Prostate gland (tissue), 2 donors: ENCODE measurements at places on chromosomes 2 and 18. TPM values are rescaled to one million over a fixed set of nuclear protein-coding genes. Genes with fewer than 3 reads are reported as not detected.

Gene ABCG5
- total RNA-seq: not detected

Gene MYCN
- total RNA-seq: 0.14 TPM

Gene CROCC2
- not detected for total RNA-seq

Gene DNAJC5G
- 16.1 TPM for total RNA-seq

Gene ADI1
- 81.7 TPM for total RNA-seq

Gene TANC1
- total RNA-seq: 33.5 TPM

Gene SEMA4C
- total RNA-seq: 45.9 TPM

Gene POTEJ
- total RNA-seq: 16.7 TPM

Gene SLC9A4
- not detected for total RNA-seq

Gene CRYGA
- total RNA-seq: not detected

DNA sequence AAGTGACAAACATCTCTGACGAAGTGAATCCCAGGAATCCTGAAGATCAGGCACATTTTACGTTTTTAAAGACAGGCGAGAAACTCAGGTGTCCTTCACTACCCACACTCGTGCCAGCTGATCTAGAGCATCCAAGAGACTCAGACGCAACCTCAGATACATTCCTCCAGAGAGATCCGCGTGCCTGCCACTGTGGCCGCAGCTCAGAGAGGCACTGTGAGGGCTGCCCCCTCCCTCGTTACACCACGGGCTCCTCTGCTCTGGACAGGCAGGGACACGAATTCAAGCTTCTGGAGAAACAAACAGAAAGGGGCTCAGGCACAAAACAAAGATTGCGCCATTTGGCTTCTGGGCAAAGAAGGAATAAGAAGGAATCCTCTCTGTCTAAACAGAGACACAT, 268.0 kb downstream of the HDAC4 start:
- no peak for DNase-seq
- no peaks in the 10 kb centered on the region for H3K36me3 ChIP-seq
- H3K27me3 ChIP-seq: no peaks in the 10 kb centered on the region
- H3K27ac ChIP-seq: no peak overlapping the region
- H3K4me3 ChIP-seq: no peak overlapping the region

- H3K27me3 ChIP-seq: no peaks in the 10 kb centered on the region
- DNase-seq: no peak
- no peaks in the 10 kb centered on the region for H3K36me3 ChIP-seq
- no peak overlapping the region for H3K4me3 ChIP-seq
- H3K27ac ChIP-seq: no peak overlapping the region
- H3K4me1 ChIP-seq: no peaks in the 10 kb centered on the region
Measured at GRCh38 chr2:229083606-229084340, 187.3 kb downstream of the PID1 start.

DNA sequence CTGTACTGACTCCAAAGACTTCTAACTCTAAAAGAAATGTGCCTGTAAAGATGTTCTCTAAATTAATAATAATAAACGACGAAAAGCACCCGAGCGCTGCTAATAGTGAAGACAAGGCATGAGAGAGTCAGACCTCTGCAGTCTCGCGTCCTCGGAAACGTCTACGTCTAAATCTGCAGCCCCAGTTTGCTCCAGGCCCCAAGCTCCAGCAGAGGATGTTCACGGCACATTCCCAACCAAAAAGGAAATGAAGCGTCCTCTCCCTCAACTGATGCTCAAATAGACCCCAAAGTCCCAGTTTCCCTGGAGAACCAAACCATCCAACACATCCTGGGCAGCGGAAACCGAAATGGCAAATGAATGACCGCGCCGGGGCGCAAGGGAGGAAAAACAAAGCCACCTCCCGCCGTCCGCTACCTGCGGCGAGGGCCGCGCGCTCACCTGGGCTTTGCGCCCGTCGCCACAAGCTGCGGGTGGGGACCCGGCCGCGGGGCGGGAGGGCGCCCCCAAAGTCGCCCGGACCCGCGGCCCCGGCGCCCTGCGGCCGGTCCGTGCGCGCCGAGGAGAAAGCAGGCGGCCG, 47.1 kb upstream of the CCDC150 start:
- no peaks in the 10 kb centered on the region for H3K4me1 ChIP-seq
- H3K36me3 ChIP-seq: no peaks in the 10 kb centered on the region
- H3K4me3 ChIP-seq: peak overlapping the region; percentile 36
- no peak overlapping the region for H3K27ac ChIP-seq
- DNase-seq: peak; percentile 4

DNA sequence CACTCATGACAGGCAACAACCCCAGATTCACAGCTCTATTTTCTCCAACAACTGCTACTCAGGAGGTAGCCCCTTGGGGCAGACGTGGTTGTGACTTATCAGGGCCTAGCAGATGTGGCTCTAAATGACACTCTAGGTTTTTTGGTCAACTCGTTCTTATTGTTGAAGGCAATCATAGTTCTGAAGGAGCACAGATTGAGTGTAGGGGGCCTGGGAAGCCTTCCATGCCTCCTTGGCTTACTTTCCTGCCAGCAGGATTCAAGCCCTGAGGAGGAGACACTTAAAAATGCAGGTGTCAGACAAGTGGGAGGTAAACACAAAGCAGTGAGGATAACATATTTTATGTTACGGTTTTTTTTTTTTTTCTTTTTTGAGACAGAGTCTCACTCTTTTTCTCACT, 23.5 kb upstream of the SUCLG1 start:
- H3K27me3 ChIP-seq: no peaks in the 10 kb centered on the region
- H3K27ac ChIP-seq: no peak overlapping the region
- no peak overlapping the region for H3K4me3 ChIP-seq
- no peaks in the 10 kb centered on the region for H3K36me3 ChIP-seq
- no peak for DNase-seq

DNA sequence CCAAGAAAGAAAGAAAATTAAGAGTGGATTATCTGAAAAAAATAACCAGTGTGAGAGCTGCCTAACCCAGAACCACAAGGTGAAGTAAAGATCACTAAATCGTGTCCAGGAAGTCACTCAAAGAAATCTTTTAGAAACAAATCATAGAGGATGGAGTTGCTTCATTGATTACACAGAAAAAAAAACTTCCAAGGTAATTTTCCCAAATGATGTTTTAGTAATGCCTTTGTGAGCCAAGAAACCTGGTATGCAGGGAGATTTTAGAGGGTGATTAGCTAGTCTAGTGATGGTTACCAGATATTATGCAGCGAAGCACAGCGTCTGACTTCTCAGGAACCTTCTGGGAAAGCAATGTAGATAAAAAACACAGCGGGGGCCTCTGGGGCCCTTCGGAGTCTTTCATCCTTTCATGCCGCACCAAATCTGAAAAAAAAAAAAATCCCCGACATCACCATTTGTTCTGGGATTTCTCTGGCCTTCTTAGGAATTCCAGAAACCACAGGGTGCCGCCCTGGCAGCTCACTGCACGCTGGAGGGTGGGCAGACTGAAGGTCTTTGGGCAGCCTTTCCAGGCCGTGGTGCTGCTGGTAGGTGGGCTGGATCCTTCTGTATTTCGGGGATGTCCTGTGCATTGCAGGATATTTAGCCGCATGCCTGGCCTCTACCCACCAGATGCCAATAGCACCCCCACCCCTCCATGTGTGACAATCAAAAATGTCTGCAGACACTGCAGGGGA, 17.3 kb downstream of the ALPK2 start:
- H3K4me1 ChIP-seq: no peaks in the 10 kb centered on the region
- no peak overlapping the region for H3K4me3 ChIP-seq
- no peaks in the 10 kb centered on the region for H3K27me3 ChIP-seq
- no peaks in the 10 kb centered on the region for H3K36me3 ChIP-seq

DNA sequence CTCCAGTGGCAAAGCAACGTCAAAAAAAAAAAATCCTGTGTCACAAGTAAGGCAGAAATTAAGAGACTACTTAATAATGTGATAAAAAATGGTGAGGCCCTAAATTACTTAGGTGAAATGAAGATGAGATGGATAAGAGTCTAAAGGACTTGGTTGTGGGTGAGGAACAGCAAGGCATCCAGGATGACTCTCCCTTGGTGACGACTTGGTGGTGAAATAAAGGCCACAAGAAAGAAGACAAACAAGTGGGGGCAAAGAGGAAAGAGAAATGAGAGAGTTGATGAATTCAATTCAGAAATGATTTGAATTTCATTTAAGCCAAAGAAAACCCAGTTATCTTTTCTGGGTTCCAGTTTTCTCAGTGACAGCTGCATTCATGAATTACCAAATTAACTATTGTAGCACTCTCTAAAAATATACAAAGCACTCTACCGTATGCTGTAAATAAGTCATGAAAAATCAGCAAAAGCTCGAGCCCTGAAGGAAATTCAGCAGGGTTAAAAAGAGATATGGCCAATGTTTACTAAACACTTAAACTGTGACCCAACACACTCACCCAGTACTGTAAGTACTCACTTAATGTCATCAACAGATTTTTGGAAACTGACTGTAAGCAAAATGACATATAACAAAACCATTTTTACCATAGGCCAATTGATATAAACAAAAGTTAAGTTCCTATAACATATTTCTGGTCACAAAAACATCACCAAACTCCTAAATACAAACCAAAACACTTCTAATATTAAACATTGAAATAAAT, 1.4 kb downstream of the METTL8 start:
- no peak for DNase-seq
- no peak overlapping the region for H3K4me3 ChIP-seq

- H3K4me3 ChIP-seq: no peak overlapping the region
- DNase-seq: no peak
- no peak overlapping the region for H3K27ac ChIP-seq
- H3K36me3 ChIP-seq: no peaks in the 10 kb centered on the region
- H3K27me3 ChIP-seq: peaks cover 3% of the 10 kb centered on the region
Measured at GRCh38 chr2:221969087-221969829, 329.5 kb downstream of the PAX3 start.

GRCh38 chr2:181483876-181484275, 26.7 kb downstream of the ITGA4 start:
- H3K27me3 ChIP-seq: no peaks in the 10 kb centered on the region
- H3K4me1 ChIP-seq: no peaks in the 10 kb centered on the region
- H3K36me3 ChIP-seq: no peaks in the 10 kb centered on the region

DNA sequence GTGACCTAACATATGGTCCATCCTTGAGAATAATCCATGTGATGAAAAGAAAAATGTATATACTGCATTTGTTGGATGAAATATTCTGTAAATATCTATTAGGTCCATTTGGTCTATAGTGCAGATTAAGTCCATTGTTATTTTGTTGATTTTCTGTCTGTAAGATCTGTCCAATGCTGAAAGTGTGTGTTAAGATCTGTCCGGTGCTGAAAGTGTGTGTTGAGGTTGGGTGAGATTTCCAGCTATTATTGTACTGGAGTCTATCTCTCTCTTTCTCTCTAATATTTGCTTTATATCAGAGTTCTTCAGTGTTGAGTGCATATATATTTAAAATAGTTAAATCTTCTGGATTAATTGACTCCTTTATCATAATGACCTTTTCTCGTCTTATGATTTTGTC, 828.8 kb upstream of the CRIM1 start:
- no peak overlapping the region for H3K4me3 ChIP-seq
- no peaks in the 10 kb centered on the region for H3K36me3 ChIP-seq
- H3K27me3 ChIP-seq: no peaks in the 10 kb centered on the region
- H3K27ac ChIP-seq: no peak overlapping the region

GRCh38 chr2:239685965-239686364, 285.1 kb upstream of the HDAC4 start:
- H3K27ac ChIP-seq: no peak overlapping the region
- no peak for DNase-seq
- H3K36me3 ChIP-seq: no peaks in the 10 kb centered on the region
- no peak overlapping the region for H3K4me3 ChIP-seq
- no peaks in the 10 kb centered on the region for H3K27me3 ChIP-seq

DNA sequence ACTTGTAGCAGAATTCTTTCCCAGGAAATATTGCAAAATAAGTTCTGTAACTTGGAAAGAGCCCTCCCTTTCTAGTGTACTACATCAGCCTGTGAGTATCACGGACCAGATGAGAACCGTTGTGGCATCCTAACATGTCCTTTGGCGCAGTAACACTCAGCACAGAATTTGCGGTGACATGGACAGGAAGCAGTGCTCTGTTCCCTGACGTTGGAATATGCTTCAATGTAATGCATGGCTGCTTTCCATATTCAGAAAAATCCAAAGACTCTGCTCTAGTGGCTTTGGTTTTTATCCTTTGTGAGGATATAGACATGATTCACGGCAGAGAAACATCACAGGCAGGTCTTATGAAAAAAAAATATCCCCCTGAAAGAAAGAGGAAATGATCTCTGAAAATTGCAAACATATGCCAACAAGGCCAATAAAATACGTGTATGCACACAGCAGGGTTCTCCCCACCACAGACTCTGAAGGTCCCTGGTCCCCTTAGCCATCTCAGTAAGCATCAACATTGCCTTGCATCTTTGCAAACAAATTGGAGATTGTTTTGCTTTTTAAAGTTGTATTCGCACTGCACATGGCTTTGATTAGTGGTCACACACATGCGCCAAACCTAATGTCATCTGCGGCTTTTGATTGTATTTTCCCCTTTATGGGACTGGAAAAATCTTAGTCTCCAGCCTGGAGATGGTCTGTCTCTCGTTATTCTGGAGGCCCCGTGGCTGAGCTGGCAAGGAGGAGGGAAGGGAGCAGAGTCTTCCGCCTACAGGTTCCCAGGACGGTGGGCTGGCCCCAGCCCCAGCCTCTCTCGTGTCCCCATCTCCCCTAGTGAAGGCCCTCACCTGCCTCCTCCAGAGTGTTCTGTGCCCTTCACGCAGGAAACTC, 122.9 kb downstream of the COPS8 start:
- no peak overlapping the region for H3K4me3 ChIP-seq
- no peaks in the 10 kb centered on the region for H3K4me1 ChIP-seq
- peak overlapping the region; percentile 8 for H3K27ac ChIP-seq

- H3K4me1 ChIP-seq: no peaks in the 10 kb centered on the region
- no peaks in the 10 kb centered on the region for H3K36me3 ChIP-seq
- H3K4me3 ChIP-seq: no peak overlapping the region
- no peak for DNase-seq
- no peaks in the 10 kb centered on the region for H3K27me3 ChIP-seq
Measured at GRCh38 chr2:9140645-9141044, 66.0 kb upstream of the ASAP2 start.

- no peaks in the 10 kb centered on the region for H3K36me3 ChIP-seq
- DNase-seq: no peak
- no peaks in the 10 kb centered on the region for H3K27me3 ChIP-seq
- no peak overlapping the region for H3K4me3 ChIP-seq
Measured at GRCh38 chr2:149021271-149021719, 17.2 kb upstream of the LYPD6B start.

- no peaks in the 10 kb centered on the region for H3K27me3 ChIP-seq
- DNase-seq: peak; percentile 44
- H3K4me3 ChIP-seq: peak within 1 kb of the TSS; percentile 89
- H3K4me1 ChIP-seq: no peaks in the 10 kb centered on the region
- H3K36me3 ChIP-seq: no peaks in the 10 kb centered on the region
Measured at GRCh38 chr2:190407662-190408537, at the start of gene MFSD6. Gene MFSD6, plus strand, starts transcription at chr2:190408355. Its CDS starts 27,675 bp downstream, at chr2:190436030.

DNA sequence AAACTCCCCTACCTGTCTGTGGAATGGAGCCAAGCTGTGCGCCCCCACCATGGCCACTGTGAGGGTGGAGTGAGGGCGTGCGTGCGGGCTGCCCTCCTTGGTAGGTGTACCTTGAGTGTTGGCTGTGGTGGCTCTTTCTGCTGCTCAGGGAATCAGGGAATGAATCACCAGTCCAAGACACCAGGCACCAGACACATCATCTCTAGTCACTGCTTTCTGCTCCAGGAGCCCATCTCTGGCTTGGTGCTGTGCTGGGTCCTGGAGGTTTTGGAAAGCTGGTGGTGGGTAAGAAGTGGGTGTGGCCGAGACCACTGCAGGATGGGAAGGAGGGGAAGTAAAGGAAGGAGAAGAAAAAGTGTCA, 209.9 kb downstream of the SEPTIN10 start:
- DNase-seq: no peak
- H3K4me3 ChIP-seq: no peak overlapping the region
- no peaks in the 10 kb centered on the region for H3K27me3 ChIP-seq
- no peaks in the 10 kb centered on the region for H3K4me1 ChIP-seq
- no peaks in the 10 kb centered on the region for H3K36me3 ChIP-seq

GRCh38 chr2:239298116-239298804, 102.6 kb downstream of the HDAC4 start:
- no peak for DNase-seq
- no peaks in the 10 kb centered on the region for H3K36me3 ChIP-seq
- H3K27me3 ChIP-seq: no peaks in the 10 kb centered on the region
- H3K27ac ChIP-seq: peak overlapping the region; percentile 40
- H3K4me3 ChIP-seq: no peak overlapping the region
